ENCODE measurements at places on chromosomes 3 and 15. TPM values are rescaled to one million over a fixed set of nuclear protein-coding genes. Genes with fewer than 3 reads are reported as not detected.

Gene CASR
- total RNA-seq: 0.37 TPM

DNA sequence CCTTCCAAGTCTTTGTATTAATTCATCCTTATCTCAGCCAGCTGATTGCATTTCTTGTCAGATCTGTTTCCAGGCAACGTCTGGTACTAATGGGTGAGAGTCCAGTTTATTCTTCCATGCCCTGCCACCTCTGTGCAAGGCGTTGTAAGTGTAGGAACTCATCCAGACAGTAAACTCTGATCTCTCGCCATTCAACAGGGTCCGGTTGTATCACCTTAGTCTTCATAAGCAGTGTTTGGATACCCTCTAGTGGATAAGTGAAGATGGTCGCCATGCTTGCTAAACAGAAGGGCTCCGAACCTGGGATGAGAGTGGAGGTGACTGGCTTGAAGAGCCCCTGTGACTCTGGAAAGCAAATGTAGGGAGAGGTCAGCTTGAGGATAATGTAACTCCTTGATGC is 51.6 kb upstream of the CMTM7 start:
- peak; percentile 77 for DNase-seq

Gene ARL14
- 19.4 TPM for total RNA-seq

Gene SUCNR1
- not detected for total RNA-seq

- no peak for DNase-seq
Observed at GRCh38 chr3:163552659-163552966, 1525.7 kb downstream of the SI start.

GRCh38 chr3:129016720-129017483 is 15.8 kb downstream of the EFCC1 start:
- DNase-seq: peak; percentile 68

GRCh38 chr3:48970586-48970985 is 19.5 kb upstream of the P4HTM start:
- DNase-seq: no peak

DNA sequence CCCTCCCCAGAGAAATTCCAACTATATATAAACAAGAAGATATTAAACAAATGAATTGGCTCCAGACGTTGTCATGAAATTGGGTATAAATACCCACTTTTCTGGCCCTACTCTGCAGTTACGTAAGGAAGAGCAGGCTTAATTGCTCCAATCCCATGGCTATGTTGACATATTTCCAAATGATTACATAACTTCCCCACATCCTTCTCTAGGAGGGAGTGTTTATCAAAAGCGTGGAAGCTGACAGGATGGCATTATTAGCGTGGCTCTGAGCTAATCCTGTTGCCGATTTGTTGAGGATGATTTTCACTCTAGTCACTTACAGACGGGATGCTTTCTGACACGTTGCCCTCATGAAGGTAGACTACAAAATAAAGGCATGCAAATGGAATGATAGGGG is 347.5 kb upstream of the TMCO5A start:
- DNase-seq: no peak

Gene TXNRD3
- total RNA-seq: 19.1 TPM

DNA sequence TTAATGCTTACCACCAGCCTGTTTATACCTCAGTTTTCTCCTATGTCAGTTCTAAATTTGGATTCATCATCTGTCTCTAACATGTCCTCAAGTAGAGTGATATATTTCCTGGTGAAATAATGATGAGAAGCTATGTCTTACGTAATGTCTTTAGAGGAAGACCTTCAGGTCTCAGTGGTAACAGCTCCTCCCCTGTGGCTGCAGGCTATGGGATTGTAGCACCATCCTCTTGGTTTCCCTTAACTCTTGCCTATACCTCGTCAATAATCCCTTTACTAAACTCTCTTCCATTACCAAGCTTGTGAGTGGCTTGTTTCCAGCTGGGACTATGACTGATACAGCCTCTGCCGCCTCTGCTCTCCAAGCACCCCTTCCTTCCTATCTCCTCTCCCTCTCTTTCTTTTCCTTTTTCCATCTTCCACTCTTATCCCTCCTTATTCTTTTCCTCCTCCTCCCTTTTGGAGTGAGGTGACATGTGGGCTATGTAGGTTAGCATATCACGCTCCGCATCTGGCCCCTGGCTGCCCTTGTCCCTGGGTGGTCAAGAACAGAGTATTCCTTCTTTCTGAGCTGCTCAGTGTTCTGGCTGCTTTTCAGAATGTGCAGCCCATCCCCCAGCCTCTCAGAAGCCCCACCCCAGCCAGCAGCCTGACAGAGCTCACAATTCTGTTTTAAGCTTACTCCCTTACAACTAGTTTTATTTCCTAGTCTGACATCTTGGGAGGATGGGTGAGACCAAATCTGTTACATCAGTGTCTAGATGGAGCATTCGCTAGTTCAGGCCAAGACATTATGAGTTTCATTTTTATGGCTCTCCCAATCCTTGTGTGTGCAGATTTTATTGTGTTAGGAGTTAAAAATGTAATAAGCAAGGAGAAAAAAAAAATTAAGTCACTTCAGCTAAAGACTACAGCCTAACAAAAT is 75.0 kb upstream of the RNU6-1 start:
- DNase-seq: peak; percentile 74

Gene AMT
- total RNA-seq: 24.2 TPM

GRCh38 chr3:15753056-15753710 is 44.6 kb downstream of the ANKRD28 start:
- DNase-seq: peak; percentile 42

GRCh38 chr3:45119824-45120358 is 26.3 kb downstream of the CDCP1 start:
- DNase-seq: no peak

Gene GPR87
- not detected for total RNA-seq

Gene STAB1
- total RNA-seq: 295 TPM

DNA sequence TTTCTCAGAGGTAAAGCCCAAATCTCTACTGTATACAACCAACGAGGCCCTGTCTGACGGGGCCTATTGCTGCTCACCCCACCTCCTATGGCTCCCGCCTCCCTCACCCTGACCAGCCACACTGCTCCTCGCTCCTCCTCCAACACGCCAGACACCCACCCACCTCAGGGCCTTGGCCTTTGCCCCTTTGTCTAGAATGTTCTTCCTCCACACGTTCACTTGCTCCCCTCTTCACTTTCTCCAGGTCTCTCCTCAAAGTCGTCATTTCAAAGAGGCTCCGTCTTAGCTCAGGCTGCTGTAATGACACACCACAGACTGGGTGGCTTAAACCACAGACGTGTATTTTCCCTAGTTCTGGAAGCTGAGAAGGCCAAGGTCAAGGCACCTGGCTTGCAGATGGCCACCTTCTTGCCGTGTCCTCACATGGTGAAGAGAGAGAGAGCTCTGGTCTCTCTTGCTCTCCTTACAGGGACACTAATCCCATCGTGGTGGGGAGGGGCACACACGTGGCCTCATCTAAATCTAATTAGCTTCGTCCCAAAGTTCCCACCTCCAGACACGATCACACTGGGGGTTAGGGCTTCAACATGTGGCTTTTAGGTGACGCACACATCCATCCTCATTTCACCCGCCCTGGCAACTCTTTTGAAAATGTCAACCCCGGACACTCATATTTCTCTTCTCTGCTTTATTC is 98.2 kb downstream of the TLE3 start:
- DNase-seq: no peak

GRCh38 chr3:10344944-10345575 is 24.1 kb upstream of the SEC13 start:
- no peak for DNase-seq

GRCh38 chr3:156750874-156751245 is 75.3 kb upstream of the LEKR1 start:
- no peak for DNase-seq

DNA sequence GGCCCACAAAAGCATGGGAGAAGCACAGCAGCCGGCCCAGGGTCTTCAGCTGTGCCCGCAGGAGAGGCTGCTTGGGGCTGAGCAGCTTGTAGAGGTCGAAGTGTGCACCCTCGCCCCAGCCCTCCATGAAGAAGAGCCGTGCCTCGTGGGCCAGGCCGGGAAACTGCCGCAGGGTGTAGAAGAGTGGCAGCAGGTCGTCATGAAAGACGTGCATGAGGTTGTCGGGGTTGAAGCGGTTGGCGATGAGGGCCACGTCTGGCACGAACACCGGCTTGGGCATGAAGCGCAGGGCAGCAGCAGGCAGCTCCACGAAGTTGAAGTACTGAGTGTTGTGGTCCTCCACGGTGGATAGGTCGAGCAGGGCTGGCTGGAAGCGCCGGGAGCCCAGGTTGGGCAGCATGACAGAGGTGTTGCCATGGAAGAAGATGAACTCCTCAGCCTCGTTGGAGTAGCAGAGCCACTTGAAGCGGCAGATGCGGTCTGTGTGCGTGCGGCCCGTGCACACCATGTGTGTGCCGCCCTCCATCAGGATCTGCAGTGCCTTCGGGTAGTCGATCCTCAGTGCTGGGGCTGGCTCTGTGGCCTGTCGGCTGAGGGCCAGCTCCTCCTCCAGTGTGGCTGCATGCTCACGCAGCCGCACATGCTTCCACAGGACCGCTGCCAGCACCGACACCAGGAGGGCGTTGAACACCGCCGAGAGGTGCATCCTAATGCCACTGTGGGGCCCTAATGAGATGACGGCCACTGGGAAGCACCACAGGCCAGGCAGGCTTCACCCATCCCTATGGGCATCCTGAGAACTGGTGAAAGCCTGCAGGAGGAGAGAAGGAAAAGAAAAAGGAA is 24.9 kb downstream of the POMGNT2 start:
- DNase-seq: no peak

Gene ADAMTSL3
- 8.0 TPM for total RNA-seq

DNA sequence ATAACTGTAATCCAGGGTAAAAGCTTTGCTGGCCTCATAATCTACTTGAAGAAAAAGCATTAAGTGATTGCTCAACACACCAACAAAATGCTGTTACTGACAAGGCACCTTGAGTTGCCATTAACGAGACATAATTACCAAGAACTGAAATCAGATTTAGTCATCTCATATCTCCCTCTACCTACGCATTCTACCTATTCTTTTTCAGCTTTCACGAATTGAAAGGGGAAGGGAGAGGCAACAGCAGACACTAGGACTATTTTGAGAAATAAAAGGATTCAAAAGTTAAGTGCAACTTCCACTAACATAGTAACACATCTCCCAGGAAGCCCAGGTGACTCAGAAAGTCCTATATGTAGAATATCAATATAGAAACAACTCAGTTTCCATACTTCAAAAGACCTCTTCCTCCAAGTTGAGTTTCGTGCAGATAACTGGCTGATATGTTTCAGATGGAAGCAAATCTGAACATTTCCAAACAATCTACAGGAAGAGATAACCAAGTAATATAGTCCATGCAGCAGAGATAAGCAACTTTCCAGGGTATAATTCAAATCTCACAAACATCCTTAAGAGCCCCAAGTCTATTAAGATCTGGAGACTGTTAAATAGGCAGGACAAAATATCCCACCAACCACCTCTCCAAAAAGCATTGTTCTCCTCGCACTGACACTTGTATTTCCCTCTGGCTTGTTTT is 1.9 kb downstream of the OSBPL10 start:
- no peak for DNase-seq

DNA sequence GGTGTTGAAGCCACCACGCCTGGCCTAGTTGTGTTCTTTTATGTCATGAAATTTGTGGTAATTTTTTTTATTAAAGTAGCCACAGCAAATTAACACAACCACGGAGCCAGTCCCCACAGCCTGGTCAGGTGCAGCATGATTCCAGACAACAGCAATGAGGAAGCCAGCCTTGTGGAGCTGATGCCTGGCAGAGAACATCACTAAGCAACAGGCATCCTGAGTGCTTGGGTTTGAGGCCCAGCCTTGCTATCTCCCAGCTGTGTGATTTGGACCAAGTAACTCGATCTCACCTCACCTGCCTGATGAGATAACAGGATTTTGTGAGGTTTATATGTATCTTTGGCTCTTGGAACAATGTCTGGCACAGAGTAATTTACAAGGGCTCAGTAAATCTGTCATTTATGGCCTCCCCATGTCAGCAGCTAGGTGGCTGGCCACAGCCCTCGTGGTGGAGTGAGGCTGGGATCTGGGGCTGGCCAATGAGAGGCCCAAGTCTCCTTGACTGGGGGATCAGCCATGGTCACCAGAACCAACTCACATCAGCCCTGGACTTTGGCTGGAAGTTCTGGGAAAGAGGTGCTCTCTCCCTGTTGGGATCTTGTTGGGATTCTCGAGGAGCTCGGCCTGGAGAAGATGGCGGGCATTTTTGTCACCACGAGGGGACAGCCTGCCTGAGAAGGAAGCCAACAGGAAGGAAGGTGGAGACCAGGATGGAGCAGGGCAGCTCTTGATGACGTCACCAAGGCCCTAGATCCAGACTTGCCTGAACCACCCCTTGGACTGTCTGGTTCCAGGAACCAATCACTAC is 22.8 kb upstream of the FLNB start:
- DNase-seq: no peak

- DNase-seq: no peak
Observed at GRCh38 chr3:160981217-160981938, 123.8 kb downstream of the B3GALNT1 start.

- DNase-seq: peak; percentile 85
Observed at GRCh38 chr3:177491296-177492032, 294.2 kb upstream of the TBL1XR1 start.

DNA sequence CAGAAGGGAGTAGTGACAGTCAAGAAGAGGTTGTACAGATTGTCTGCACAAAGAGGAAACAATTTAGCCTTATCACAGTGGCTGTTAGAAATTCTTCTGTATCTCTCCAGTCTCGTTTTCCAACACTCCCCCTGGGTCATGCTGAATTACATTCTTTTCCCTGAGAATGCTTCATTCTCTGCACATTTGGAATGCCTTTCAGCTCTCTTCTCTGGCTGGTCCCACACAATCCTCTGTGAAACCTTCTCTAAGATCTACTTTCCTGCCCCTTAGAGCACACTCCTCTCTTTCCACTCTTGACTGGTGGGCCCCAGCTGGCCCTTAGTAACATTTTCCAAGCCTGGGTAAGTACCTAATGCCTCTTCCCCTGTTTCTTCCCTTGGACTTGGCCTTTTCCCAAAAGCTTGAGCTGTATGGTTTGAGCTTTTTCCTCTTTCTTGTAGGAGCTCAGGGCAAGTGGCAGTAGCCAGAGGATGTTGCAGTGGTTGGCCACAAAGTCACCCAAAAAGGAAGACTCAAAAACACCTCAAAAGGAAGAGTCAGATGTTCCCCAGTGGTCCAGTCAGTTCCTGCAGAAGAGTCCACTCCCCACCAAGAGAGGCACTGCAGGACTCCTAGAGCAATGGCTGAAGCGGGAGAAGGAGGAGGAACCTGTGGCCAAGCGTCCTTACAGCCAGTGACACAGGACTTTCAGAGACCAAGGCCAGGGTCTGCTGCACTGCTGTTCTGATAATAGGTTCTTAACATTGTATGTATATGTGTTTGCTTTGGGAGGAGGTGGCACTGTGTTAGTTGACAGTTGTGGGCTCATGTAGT is 25.7 kb downstream of the HMCES start:
- no peak for DNase-seq

Gene ROBO2
- total RNA-seq: not detected

DNA sequence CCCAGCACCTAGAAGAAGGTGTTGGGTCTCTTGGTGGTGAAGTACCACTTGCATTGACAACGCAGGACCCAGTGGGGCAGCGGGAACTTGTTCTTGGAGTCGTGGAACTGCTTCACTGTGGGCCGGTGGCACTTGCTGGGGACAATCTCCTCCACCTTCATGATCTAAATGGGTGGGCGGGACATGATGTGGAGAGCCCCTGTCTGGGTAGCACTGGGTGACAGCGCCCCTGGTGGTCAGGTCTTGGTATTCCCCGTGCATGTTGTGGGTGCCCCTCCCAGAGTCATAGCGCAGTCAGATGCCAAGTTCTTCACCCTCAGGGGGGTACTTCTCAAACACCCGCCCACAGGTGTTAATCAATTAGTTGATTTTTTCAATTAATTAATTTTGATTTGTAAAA is 60.2 kb downstream of the AGBL1 start:
- no peak for DNase-seq

Gene SERINC4
- total RNA-seq: not detected

- DNase-seq: no peak
Observed at GRCh38 chr3:44902628-44903027, 28.2 kb downstream of the TGM4 start.

GRCh38 chr15:78873793-78874765 is 1.4 kb downstream of the MORF4L1 start:
- peak; percentile 73 for DNase-seq
